Islet precursor cell (in vitro differentiated cells): ENCODE measurements at places on chromosomes 5 and 9.

DNA sequence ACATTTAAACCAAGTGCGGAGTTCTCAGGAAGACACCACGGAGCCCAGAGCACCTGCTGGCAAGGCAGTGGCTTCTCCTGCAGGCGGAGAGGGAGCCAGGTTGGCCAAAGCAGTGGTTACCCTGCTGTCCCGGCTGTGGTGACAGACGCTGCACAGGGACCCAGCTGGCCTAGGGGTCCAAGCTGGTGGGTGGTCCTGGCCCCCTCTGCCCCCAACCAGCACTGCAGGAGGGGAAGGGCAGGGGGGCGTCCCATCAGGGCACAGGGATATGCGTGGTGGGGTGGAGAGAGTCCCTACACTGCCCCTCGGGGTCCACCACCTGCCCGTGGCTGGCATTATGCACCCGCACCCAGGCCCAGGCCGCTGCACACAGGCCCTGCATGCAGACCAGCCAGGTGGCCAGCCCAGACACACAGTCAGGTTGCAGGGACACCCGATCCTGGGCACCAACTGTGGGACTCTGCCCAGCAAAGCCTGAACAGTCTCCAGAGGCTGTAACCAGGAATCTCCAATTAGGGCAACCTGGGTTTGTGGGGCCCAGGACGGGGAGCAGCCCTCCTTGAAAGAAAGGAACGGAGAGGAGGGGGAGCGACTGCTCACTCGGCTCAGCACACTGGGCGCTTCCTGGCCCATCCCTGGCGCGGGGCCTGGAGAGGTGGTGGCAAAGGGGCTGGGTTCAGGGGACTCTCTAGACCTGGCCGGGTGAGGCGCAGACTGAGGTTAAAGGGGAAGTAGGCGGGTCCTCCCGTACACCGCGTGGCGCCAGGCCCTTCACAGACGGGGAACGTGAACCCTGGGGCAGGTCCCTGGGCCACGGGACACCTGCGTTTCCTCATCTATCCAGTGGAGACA lies 46.3 kb downstream of the NACC2 start:
- DNase-seq = peak; percentile 55

GRCh38 chr9:5626727-5627634 lies 1.9 kb upstream of the RIC1 start:
- DNase-seq = no peak

DNA sequence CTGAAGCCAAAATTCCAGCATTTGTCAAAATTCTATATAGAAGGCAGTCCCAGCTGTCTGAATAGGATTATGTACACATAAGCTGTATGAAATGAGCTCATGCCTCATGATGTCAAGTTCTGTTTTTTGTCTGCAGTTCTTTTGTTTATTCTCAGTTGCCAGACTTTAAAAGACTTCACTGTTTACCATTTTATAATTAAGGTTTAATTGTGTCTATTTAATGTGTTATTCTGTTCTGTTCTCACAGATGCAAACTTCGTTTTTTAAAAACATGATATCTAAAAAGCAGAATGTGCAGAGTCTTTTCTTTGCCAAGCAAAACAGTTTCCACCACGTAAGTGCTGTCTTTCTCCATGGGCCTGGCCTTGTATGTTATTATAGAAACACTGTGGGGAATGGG lies 31.1 kb downstream of the ERAP1 start:
- DNase-seq = no peak

- no peak for DNase-seq
These were observed 316.8 kb downstream of the MLLT3 start for GRCh38 chr9:20305452-20305851.
